Liver (tissue), 10 donors: ENCODE measurements at places on chromosomes 2 and 18.
A peak's percentile ranks its signal among the peaks of the same experiment; 100 is the strongest.

- no peak for DNase-seq
Measured at GRCh38 chr18:6836331-6836730, 106.8 kb downstream of the ARHGAP28 start.

DNA sequence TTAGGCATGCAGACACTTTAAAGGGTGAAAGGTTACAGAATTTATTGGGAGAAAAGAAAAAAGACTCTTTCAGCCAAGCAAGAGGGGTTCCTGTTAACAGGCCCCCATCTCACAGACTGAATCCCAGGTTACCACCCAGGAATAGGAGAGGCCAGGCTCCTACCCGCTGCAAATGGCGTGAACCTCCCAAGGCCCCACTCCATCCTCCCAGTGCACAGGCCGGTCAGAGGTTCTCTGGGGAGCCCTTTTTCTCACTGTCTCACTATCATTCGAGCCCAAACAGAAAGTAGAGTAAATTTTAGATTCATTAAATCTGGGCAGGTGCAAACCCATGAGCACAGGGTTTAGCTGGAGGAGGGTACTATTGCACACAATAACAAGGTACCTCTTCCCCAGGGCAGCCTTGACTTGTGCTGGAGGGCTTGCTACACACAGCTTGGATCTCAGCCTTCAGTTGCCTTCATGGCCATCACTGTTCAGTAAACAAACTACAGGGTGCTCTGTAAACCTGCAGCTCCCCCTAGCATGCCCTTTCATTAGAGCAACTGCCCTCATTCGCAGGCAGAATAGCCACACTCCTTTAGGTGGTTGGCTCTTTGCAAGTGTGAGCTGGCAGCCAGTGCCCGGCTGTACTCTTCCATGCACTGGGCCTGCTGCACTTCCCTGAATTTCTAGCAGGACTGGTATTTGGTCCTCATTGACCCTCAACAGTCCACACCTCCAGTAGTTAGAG is 7.3 kb upstream of the PLEK start:
- DNase-seq, result peak; percentile 53

GRCh38 chr2:162928356-162928755 is 89.8 kb upstream of the KCNH7 start:
- no peak for DNase-seq

DNA sequence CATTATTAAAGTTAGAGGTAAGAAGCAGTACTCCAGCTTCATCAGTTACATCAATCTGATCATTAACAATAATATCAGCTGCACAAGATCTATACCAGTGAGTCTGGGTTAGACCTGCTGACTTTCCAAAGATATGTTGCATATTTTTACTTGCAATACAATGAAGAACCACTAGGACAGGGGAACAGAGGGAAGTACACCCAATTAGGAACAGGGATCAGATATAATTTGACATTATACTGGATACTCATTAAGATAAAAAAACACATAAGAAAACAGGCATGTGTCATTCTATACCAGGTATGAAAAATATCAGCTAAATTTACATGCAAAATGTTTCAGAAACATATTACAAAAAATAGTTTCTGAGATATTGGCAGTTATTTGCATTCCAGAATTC is 995.1 kb upstream of the DDX18 start:
- DNase-seq, result no peak

GRCh38 chr2:989781-990467 is 39.3 kb downstream of the SNTG2 start:
- DNase-seq, result no peak

- no peak for DNase-seq
Measured at GRCh38 chr2:96839293-96839874, 4.4 kb downstream of the ANKRD23 start.

- no peak for DNase-seq
Measured at GRCh38 chr2:113118263-113118657, 9.1 kb upstream of the IL1RN start.

- DNase-seq, result no peak
Measured at GRCh38 chr18:54261894-54262293, 7.4 kb upstream of the POLI start.

DNA sequence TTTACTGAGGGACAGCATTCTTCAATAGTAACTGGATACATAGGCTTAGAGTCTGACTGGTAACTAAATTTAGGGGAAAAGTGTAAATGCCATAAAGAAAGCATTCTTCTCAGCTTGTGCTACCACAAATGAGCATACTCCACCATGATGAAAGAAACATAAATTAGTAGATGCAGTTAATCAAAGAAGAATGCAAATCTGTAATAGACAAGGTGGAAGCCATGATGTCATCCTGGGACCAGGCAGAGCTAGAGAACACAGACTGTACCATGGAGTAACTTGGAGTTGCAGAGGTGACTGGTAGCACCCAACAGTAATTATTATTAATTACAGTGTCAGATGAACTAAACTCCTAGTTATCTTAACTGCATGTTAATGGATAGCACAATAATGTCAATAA is 51.7 kb downstream of the RBKS start:
- no peak for DNase-seq

GRCh38 chr2:17166506-17166905 is 351.7 kb downstream of the RAD51AP2 start:
- DNase-seq, result no peak

DNA sequence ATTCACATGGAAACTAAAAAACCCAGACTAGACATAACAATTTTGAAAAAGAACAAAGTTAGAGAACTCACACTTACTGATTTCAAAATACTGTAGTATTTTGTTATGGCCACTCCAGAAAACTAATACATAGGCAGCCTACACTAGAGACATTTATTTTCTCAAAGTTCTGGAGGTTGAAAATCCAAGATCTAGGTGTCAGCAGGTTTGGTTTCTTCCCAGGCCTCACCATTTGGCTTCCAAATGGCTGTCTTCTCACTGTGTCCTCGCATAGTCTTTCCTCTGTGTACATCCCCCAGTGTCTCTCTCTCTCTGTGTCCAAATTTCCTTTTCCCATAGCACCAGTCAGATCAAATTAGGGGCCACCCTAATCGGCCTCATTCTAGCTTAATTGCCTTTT is 95.0 kb downstream of the NR4A2 start:
- DNase-seq, result no peak

DNA sequence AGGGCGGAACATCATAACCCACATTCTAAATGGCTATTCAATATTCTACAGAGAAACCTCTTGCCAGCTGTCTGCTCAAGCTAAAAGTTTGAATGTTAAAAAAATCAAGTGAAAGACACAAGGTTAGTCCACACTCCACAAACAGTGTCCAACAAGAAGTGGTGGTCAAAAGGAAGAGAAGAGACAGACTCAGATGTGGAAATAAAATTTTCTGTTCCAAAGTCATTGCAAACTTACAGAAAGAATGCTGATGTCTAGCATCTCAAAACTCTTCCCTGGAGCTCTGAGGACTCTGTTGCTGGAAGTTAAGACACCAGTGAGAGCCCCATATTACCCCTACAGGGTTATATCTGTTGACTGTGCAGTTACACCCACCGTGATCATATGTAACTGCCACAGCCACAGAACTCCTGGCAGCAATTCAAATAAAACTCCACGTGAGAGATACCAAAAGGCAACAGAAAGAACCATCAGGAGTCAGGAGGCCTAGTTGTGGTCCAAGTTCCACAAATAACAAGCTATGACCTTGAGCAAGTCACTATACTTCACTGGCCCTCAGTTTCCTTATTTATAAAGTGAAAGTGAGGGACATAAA is 60.9 kb downstream of the AAK1 start:
- no peak for DNase-seq

DNA sequence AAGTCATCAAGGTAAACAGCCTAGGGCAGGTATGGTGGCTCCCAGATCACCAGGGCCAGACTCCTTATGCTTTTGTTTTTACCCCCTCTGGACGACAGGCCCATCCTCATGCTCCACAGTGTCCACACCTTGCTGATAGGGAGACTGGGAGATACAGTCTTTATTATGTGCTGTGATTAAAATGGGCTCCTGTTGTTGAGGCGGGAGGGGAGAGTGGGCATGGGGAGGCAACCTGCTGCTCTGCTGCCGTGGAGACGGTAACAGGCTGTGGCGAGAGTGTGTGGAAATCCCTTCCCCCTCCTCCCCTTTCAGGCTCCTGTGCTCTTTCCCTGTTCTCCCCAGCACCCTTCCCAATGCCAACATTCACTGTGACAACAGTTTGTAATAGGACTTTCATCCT is 38.2 kb upstream of the PNO1 start:
- DNase-seq, result no peak

DNA sequence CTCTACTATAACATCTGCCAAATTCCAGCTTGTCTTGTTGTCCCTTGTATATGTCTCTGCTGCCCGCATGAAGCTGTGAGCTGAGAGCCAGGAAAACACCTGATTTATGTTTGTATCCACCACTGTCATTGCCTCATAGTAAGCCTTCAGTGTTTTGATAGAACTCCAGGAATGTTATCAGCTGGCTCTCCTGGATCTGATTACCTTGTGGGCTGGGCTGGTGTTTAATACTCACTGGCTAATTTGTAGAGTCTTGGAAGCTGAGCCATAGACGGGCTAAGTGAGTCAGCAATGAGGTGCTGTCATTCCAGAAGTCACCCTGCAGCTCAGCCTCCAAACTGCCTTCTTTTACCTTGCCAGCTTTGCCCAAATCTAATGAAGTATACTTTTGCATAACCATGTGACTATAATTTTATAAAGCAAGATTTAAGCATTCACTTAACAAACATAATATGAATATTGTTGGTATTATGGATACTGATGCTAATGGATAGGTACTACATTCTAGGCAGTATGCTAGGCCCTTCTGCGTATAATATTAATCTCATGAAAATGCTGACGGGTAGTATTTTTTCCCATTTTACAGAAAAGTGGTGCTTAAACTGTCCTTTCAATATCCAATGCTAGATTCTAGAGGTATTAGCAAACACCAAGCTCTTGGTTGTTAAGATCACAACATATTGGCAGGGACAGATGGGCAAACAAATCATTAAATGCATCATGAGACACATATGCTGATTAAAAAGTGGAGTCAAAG is 62.7 kb upstream of the GATA6 start:
- DNase-seq, result no peak

DNA sequence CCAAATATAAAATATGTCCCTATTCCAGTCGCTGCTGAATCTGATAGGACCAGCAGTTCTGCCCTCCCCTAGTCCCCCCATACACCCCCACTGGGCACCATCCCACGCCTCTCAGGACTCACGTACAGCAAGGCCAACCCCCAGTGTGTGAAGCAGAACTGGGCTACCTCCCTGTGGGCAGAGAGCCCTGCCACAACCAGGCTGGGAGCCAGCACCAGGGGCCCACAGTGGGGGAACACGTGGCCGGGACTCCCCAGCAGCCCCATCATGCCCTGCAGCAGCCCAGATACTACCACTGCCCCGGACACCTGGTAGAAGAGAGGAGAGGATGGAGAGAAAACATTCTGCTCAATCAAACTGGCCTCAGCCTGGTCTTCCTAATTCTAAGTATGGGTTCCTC is 1.3 kb downstream of the SLC23A3 start:
- no peak for DNase-seq

- DNase-seq, result no peak
Measured at GRCh38 chr18:61891894-61892293, 913 bp downstream of the RNF152 start.

DNA sequence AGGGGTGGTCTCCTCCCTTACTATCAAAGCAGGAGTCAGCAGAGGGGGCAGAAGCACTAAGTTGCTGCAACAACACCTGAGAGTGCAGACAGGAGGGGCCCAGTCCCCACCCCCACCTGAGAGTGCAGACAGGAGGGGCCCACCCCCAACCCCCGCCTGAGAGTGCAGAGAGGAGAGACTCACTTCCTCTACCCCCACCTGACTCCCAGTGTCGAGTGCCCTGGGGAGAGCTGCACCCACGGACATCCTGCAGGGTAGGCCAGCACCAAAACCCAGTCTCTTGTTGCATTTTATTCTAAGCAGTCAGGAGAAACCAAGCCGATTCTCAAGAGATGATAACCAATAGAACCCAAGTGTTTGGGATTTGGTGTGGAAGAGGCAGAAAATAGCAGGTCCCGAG is 78.4 kb downstream of the NAPG start:
- no peak for DNase-seq

- no peak for DNase-seq
Measured at GRCh38 chr2:101854877-101855276, 136.9 kb upstream of the IL1R2 start.

GRCh38 chr2:27378096-27378808 is 2.3 kb downstream of the ZNF513 start:
- DNase-seq, result no peak

DNA sequence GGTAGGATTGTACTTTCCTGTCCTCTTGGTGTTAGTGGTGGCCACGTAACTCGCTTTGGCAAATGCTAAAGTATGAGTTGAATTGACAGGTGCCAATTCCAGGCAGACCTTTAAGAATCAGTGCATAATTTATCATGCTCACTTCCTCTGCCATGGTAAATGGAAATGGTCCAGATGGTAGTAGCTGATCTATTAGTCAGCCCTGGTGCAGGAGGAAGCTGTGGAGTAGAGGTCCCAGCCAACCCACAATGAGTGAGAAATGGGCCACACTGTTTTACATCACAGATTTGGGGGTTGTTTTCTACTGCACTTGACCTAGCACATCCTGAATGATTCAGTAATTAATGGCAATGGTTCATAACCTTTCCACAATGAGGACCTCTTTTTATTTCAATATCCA is 104.4 kb downstream of the RGPD3 start:
- DNase-seq, result no peak

DNA sequence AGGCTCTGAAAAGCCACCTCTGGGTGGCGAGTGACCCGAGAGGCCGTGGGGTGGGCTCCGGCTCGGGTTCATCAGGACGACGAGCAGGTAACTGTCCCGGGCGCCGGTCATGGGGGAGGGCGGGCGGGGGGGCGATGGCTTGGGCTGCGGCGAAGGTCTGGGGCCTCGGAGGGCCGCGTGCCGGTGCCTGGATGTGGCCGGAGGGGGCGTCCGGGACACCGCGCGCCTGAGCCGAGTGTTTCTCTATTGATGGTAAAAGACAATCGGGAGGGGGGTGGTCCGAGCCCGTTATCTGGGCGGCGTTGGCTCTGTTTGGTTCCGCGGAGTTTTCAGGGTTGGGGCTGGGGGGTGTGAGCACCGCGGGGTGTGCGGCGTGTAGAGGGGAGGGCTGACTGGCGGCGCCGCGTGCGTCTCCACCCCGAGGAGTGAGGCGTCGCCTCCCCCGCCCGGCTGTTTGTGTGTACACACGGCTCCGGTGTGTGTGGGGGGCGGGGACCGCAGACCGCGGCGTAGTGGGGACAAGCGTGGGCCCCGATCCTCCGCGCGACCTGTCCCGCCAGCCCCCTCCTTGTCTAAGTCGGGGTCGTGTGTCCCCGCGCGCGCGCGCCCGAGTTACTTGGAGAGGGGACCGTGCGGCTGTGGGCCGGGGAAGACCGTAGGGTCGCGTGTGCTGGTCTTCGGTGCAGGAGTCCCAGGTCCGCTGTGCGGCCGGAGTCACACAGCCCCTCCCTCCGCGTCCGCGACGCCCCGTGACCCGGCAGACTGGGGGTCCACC is 1.6 kb downstream of the CTIF start:
- peak; percentile 66 for DNase-seq

DNA sequence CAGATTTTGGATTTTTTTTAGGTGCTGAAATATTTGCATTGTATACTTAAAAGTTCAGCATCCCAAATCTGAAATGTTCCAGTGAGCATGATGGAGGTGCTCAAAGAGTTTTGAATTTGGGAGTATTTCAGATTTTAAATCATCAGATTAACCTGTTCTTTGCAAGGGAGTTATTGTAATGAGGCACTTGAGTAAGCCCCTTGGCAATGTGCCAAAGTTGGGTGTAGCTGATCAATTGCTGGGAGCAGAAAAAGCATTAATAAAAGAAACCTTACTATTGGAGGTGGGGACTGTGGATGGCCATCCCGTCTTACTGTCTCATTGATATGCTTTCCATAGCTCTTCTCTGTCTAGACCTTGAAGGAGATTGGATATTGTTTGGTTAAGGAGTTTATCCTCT is 28.3 kb downstream of the MALT1 start:
- no peak for DNase-seq

- no peak for DNase-seq
Measured at GRCh38 chr2:131426727-131427126, 49.2 kb upstream of the TUBA3D start.
